ENCODE measurements at places on chromosomes 1 and 21.
A peak's percentile ranks its signal among the peaks of the same experiment; 100 is the strongest.

GRCh38 chr1:216457356-216457755 lies 34.1 kb upstream of the USH2A start:
- ATAC-seq = no peak

- no peak for ATAC-seq
Observed at GRCh38 chr1:204493145-204493983, 1.2 kb downstream of the PIK3C2B start.

GRCh38 chr1:23562137-23562876 lies 3.0 kb upstream of the ID3 start:
- no peak for ATAC-seq

DNA sequence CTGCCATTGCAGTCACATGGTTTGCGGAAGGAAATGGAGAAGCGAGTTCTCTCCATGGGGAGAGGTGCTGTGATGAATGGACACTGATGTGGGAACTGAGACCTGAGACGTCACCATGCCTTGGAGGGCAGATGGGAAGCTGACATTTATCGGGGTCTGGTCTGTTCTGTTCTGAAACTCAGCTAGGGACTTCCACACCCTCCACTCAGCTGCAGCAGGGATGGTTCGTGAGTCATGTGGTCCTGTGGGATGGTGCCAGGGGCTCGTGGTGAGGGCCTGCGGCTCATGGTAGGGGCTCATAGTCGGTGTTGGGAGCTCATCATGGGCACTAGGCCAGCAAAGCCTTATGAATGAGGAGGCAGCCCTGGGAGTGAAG lies 6.1 kb downstream of the GPR137B start:
- ATAC-seq = peak; percentile 33

- no peak for ATAC-seq
Observed at GRCh38 chr1:78104322-78104721, 58.6 kb downstream of the GIPC2 start.
